ENCODE measurements at places on chromosomes 2 and 18. TPM values are rescaled to one million over a fixed set of nuclear protein-coding genes. Genes with fewer than 3 reads are reported as not detected.

GRCh38 chr18:24811950-24812681 lies 351.7 kb downstream of the HRH4 start:
- no peak for DNase-seq
- no peak overlapping the region for H3K4me3 ChIP-seq
- no peaks in the 10 kb centered on the region for H3K27me3 ChIP-seq
- H3K36me3 ChIP-seq = no peaks in the 10 kb centered on the region
- H3K27ac ChIP-seq = no peak overlapping the region

Gene TDRD15
- total RNA-seq = not detected

Gene PLCL1
- 0.26 TPM for total RNA-seq

- H3K27ac ChIP-seq = no peak overlapping the region
- no peaks in the 10 kb centered on the region for H3K36me3 ChIP-seq
- no peak overlapping the region for H3K4me3 ChIP-seq
These were observed 1.2 kb upstream of the HS1BP3 start for GRCh38 chr2:20652141-20652540.

DNA sequence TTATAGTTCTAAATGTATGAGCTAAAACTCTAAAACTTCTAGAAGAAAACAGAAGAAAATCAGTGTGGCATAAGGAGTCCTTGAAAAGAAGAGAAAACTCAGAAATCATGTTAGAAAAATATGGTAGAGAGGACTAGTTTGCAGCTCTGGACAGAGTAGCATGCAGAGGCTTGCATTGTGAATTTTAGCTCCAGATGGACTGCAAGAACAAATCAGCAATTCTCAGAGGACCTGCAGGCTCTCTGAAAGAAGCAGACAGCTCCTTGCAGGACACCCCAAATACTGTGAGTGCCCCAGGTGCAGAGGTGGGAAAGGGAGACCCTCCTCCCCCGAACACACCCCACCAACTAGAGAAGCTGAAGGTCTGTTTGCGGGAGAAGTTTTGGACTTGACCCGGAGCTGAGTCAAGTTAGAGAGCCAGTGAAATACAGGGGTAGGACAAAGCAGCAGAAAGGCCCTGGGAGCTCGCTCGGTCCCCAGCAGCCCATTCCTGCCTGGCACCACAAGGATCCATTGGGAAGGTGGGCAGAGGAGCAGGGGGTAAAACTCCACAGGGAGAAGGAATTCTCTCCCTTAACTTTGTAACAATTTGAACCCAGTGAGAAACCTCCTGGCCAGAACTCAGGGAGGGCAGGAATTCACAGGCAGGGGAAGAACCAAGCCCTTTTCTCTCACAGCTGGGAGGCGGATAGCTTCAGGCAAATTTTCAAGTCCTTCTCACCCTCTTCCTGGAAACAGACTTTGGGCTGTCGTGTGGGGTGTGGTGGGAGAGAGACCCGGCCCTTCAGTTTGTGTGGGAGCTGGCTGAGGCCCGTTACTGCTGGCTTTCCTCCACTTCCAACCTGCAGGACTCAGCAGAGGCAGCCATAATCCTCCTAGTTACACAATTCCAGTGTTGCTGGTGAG lies 216.2 kb upstream of the SLC35G4 start:
- H3K4me3 ChIP-seq = no peak overlapping the region
- H3K27me3 ChIP-seq = peaks cover 2% of the 10 kb centered on the region
- DNase-seq = no peak
- H3K4me1 ChIP-seq = no peaks in the 10 kb centered on the region

DNA sequence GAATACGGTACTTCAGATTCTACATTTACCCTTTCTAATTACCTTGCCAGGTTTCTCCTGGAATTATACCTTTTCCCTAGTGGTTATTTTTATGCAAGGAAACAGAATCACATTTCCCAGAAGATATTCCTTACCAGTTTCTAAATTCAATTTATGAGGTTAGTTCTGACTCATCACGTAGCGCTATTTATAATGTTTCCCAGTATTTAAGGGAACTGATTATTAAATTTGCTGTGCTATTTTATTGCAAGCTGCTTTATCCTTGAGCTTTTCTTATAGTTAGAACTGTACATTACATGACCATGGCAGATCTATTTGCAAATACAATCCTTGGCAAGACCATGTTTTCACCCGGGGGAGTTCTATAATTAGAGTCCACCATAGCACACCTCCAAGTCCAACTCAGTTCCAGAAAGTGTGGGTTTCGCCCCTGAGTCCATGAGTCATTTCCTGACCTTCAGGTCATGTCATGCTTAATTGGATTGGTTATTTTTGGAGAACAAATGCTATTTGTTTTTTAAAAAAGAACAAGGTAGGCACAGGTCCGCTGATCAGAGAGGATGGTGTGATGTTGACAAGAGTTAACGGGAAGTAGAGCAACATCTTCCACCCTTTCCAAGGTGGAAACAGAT lies 126.6 kb downstream of the ZNF532 start:
- H3K36me3 ChIP-seq = no peaks in the 10 kb centered on the region
- no peak overlapping the region for H3K27ac ChIP-seq

DNA sequence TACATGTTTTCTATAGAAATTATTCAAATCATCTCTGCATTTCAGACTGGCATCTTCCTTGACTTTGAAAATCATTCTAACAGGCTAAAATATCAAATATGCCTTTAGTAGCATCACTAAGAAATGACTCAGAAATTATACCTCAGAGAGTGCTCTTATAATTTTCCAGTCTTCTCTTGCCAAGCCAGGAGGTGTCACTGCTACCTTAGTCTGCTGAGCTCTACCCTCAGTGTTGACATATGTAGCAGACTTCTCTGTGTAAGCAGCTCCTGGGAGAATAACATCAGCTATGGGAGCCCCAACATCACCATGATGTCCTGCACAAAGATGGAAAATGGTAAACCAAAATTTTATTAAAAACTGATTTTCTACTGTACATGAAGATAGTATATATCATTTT lies 31.6 kb downstream of the NDUFS1 start:
- DNase-seq = no peak
- H3K36me3 ChIP-seq = peaks cover 39% of the 10 kb centered on the region
- no peak overlapping the region for H3K27ac ChIP-seq
- H3K4me1 ChIP-seq = no peaks in the 10 kb centered on the region

Gene ASXL3
- total RNA-seq = not detected

Gene PREPL
- total RNA-seq = 20.0 TPM

GRCh38 chr18:74407888-74408287 lies 49.2 kb downstream of the DIPK1C start:
- H3K4me1 ChIP-seq = peaks cover 15% of the 10 kb centered on the region
- DNase-seq = no peak
- peaks cover 8% of the 10 kb centered on the region for H3K27me3 ChIP-seq
- peak overlapping the region; percentile 89 for H3K27ac ChIP-seq

DNA sequence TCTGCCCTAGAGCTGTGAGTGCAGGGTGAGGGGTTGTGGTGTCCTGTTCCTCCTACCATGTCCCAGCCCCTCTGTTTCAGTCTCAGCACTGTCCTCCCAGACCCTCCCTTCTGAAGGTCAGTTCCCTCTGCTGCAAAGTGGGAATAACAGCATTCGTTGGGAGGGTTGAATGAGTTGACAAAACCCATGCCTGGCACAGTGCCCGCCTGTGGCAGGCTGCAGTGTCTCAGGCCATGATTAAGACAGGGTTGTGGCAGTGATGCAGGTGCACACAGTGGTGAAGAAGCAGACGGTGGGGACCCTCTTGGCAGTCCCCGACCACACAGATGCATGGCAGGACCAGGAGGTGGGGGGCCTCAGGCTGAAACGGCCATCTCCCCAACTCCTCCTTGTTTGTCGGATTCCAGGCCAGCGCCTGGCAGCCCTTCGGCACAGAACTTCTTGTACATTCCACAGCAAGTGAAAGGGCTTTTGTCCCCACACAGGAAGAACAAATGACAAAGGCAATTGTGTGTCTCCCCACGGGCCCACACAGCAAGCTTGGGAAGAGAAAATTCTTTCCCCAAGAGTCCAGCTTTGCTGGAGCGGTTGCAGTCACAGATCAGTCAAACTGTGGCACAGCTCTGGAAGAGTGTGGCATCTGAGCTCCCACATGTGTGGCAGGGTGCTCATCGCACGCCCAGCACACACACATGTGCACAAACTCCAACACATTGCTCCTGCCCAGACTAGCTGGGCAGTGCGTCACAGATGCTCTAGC lies 92.0 kb upstream of the MSH2 start:
- H3K36me3 ChIP-seq = no peaks in the 10 kb centered on the region
- no peak overlapping the region for H3K4me3 ChIP-seq
- no peak for DNase-seq
- no peaks in the 10 kb centered on the region for H3K4me1 ChIP-seq
- H3K27ac ChIP-seq = no peak overlapping the region

DNA sequence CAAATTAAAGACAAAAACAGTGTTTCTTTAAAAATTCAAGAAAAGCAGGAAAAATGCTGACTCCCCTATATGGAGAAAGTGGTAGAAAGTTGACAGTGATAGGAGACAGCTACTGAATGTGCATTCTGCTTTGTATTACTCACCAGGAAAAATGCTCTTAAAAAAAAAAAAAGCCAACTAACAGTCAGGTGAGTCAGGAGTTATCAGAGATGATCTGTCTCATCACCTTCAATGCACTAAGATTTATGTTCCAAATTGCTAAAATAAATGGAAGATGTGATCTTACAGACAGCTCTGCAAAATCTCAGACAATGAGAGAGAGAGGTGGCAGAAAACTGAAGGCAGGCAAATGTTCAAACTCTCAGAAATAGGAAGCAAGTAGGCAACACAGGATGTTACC lies 47.6 kb upstream of the ZNF521 start:
- H3K4me1 ChIP-seq = no peaks in the 10 kb centered on the region
- no peak overlapping the region for H3K4me3 ChIP-seq
- DNase-seq = no peak
- H3K27ac ChIP-seq = no peak overlapping the region
- H3K27me3 ChIP-seq = no peaks in the 10 kb centered on the region
- H3K36me3 ChIP-seq = no peaks in the 10 kb centered on the region

- DNase-seq = no peak
- no peak overlapping the region for H3K4me3 ChIP-seq
- H3K4me1 ChIP-seq = peaks cover 3% of the 10 kb centered on the region
These were observed 21.4 kb downstream of the HJURP start for GRCh38 chr2:233832869-233833311.

Gene EGR4
- 0.09 TPM for total RNA-seq

DNA sequence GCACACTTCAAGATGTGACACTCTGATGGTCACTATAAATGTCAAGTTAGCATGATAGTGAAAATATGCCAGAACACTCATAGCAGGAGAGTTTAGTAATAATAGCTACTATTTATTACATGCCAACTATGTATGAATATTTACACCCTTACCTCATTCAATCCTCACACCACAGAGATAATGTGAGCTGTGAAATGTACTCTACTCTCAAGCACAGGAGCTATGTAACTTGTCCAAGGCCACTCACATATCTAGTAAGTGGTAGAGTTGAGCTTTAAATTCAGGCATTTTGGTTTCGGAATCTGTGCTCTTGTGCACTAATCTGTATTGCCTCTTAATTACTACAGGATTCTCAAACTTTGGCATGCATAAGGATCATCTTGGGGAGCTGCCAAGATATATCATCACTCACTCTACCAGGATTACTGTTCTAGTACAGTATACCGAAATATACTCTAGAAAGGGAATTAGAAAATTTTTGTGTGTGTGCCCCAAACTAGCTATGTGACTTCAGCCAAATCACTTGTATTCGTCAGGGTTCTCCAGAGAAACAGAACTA lies 154.3 kb downstream of the PLCL1 start:
- H3K4me1 ChIP-seq = no peaks in the 10 kb centered on the region
- peaks cover 3% of the 10 kb centered on the region for H3K27me3 ChIP-seq
- no peaks in the 10 kb centered on the region for H3K36me3 ChIP-seq
- no peak overlapping the region for H3K4me3 ChIP-seq

Gene UGT1A7
- not detected for total RNA-seq

Gene TMEM37
- total RNA-seq = not detected

DNA sequence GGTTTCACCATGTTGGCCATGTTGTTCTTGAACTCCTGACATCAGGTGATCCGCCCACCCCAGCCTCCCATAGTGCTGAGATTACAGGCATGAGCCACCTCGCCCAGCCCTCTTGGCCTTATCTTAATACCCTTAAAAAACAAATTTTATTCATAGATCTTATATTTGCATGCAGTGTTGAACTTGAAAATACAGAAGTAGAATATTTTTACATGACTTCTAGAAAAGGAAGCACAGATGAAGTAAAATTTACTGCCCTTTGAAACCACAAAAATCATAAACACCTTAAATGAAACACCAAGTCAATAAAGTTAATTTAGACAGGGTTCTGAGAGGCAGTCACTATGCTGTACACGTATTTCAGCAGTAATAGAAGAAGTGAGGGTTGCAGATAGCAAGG lies 145.7 kb downstream of the CERS6 start:
- peaks cover 12% of the 10 kb centered on the region for H3K36me3 ChIP-seq
- DNase-seq = no peak
- no peak overlapping the region for H3K27ac ChIP-seq
- H3K4me1 ChIP-seq = no peaks in the 10 kb centered on the region

Gene ZNF804A
- not detected for total RNA-seq

DNA sequence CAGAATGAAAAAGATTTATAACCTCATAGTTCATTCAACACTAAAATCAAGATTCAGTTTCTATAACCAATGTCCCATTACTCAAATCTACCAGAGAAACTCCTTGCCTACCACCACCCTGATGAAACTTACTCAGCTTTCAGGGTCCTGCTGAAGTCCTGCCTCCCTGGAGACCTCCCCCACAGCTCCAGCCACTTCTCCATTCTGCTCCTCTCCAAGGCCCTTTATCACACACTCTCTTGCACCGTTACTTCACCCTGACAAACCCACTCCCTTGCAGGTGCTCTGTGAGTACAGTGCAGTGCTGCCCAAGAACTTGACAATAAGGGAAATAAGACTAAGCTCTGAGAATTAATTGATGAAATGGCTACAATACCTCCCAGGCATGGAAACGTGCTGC lies 83.5 kb upstream of the CDCA7 start:
- H3K4me3 ChIP-seq = no peak overlapping the region
- no peak overlapping the region for H3K27ac ChIP-seq
- peaks cover 20% of the 10 kb centered on the region for H3K27me3 ChIP-seq
- H3K36me3 ChIP-seq = peaks cover 10% of the 10 kb centered on the region
